NCI-H226 (cell line): ENCODE measurements at places on chromosomes 1 and 21.

- no peak for DNase-seq
Measured at GRCh38 chr1:117967477-117967876, 37.9 kb downstream of the WDR3 start.

- no peak for DNase-seq
Measured at GRCh38 chr1:183575606-183576005, 14.7 kb downstream of the NCF2 start.

GRCh38 chr21:41798326-41798725, 31.5 kb upstream of the RIPK4 start:
- DNase-seq: no peak

DNA sequence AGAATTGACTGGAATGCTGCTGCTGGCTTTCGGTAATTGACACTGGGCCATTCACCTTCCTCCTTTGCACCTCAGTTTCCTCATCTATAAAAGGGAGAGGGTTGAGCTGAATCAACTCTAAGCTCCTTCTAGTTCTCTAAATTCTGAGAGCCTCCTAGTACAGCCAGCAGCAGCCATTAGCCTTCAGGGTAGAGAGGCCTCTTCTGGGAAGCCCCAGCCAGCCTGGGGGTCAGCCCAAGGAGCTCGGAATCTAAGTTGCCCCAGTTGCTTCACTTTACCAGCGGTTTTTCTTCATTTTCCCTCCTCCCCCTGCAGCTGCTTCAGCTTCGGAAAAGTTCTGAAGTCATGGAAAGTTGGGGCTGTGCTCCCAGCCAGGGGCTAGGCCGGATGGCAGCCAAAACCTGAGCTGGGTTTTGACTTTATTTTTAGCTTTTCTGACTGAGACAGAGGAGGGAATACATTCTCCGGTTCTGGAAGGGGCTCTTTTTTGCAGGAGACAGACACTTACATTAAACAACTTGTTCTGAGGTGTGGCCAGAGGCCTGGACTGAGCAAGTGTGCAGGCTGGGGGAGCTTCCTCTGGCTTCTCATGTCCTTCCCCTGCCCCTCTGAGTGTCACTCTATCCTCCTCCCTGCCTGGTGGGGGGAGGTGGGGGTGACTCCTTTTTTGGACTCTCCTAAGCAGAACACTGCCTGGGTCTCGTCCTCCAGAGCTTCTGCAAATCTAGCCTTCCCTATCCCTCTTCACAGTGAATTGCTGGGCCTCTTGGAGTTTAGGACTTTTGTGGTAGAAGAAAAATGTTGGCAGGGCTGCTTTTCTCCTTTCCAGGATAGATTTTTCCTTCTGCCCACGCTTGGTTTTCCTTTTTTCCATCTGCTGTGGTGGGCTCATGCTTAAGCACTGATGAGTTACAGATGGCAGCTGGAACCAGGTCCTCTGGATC, 14.4 kb downstream of the LMNA start:
- DNase-seq: peak; percentile 1

DNA sequence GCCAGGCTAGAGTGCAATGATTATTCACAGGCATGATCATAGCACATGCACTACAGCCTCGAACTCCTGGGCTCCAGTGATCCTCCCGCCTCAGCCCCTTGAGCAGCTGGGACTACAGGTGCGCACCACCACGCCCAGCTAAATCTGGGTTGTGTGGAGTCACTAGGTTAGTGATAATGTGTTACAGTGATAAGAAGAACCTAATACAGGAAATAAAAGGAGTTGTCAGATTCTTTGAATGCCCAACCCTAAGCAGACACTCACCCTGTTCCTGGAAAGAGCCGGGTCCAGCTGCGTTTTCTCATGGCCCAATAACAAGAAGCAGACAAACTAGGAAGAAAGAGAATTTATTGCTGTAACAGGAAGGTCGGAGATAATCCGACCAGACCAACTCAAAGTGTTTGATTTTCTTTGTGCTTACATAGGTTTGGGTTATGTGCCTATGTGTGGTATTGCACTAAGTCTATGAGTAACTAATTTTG, 8.8 kb downstream of the IFNGR2 start:
- no peak for DNase-seq

DNA sequence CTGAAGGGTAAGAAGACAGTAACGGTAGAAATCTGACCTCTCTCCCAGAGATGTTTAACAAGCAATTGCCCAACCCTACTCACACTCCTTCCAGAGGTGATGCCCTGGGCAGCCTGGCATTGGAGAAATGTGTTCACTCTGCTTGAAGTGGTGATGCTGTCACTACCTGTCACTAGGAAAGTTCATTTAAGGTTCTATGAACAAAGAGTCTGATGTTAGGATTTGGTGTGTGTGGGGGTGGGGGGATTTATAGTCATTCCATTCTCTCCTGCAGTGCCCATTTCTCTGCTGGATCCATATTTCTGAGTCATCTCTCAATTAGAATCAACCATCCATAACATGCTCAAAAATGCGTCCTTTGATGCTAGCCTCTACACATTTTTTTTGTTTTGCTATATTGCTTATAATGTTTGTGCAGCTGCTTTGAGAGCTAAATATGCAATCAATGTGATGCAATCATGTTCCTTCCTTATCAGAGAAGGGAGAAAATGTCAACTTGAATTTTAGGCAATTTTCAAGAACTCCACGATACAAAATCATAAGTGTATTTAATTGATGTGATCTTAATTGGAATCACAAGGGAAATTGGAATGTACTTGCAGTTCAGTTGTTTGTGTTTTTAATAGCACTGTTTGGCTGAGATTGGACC, 173.9 kb downstream of the DUSP10 start:
- no peak for DNase-seq

DNA sequence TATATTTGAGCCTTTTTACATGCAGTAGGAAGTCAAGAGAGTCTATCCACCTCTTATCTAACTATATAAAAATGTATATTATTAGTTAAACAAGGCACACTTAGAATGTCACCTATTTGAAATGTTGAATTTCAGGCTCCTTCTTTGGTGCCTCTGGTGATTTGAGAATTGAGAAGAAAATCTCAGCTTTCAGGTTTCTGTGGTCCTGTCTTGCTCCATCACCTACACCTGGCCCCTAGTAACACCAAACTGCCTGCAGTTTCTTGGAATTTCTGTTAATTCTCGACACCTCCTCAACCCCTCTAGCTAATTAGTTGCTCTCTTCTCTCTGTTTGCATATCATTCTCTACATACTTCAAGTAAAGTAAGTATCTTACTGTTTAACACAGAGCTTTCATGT, 54.9 kb upstream of the WNT2B start:
- DNase-seq: no peak

DNA sequence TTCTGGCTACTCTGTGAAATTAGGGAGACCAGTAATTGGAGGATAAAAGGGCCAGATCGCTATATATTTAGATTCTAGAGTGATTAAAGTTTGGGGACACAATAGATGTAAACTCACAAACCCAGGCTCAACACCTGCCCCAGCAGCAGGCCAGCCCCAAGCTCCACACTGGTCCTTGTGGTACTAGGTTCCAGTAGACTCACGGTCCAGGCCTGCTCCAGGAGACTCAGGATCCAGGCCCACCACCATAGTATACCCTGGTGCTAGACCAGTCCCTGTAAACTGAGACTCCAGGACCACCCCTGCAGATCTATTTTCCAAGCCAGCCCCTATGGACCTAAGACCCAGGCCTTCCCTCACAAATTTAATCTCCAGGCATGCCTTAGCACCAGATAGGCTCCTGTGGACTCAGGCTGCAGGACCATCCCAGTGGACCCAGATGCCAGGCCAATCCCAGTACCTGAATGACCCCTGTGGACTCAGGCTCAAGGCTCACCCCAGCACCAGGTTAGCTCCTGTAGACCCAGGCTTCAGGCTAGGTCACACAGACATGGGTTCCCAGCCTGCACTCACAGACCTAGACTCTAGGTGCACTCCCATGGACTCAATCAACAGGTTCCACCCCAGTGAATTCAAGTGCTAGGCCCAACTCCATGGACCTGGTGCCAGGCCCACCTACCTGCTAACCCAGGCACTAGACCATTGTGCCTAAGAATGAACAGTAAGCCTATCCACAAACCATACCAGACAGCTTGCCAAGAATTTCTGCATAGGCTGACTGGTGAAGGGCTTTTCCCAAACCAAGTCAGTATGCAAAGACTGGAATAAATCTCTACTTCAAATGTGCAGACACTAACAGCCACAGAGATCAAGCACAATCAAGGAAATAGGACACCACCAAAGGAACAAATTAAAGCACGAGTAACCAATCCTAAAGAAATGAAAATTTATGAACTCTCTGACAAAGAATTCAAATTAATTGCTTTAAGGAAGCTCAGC, 13.8 kb upstream of the DENND1B start:
- DNase-seq: no peak

DNA sequence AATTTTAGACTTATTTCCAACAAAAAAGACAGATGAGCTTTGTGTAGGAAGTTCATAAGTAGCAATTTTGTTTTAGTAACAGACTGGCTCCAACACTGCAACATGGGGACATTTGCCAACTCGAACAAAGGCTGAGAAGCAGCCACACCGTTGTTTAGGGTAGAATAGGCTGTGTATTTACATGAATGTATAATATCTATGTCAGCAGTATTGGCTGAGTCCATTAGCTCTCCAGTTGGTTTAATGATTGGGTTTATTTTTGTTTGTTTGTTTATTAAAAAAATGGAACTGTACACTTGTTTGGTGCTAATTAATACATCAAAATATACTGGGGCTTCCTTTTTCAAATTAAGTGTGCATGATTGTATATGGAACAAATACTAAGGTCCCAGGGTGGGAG, 7.3 kb upstream of the TMCO2 start:
- no peak for DNase-seq

GRCh38 chr1:114043548-114043947, 64.3 kb downstream of the OLFML3 start:
- no peak for DNase-seq

DNA sequence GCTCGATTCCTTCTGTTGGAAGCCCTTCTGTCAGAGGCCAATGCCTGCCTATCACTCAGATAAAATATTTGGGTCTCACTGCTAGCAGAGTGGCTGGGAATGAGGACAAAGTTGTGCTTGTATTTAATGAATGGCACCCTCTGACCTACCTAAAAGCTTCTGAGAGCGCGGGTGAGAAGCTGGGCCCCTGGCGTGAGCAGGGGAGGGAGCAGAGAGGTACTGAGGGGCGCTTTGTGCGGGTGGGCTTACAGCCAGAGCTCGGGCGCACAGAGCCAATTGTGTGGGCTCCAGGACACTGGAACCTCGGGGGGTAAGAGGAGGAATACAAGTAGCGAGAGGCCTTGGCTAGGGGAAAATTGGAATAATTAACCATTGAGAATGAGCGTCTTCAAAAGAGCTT, 32.3 kb downstream of the PCAT6 start:
- DNase-seq: no peak

DNA sequence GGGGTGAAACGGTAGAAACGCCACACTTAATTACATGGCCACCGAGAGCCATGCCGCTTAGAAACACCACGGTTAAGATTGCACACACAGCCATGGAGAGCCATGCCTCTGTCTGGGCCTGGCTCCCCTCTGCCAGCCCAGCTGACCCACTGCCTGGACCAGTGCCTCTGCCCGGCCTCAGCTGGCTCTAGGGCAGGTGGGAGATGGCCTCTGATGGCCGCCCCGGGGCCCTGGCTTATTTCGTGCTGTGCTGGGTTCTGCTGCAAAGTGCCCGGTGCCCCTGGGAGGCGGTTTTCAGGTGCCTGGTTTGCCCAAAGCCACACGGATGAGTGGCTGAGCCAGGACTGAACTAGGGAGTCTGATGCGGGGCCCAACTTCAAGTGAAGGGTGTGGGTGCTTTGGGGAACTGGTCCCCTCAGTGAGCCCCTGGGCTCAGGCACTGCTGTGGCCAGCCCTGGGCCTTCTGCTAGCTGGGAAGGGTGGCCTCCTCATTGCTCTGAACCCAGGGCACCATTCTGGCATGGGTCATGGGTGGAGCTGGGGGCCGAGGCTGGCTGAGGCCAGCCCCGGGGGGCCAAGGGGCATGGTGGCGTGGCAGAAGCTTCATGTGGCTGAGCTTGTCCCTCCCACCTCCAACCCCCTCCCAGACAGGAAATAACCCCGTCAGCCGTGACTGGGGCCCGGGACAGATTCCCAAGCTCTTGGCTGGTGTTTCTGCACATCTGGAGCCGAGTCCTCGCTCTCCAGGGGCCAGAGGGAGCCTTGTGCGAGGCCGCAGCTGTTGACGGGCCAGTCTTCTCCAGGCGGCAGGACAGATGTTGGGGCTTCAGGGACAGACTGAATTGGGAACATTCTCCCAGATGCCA, 1.9 kb upstream of the GPR153 start:
- no peak for DNase-seq

GRCh38 chr21:43976661-43977060, 35.4 kb upstream of the TRAPPC10 start:
- no peak for DNase-seq

DNA sequence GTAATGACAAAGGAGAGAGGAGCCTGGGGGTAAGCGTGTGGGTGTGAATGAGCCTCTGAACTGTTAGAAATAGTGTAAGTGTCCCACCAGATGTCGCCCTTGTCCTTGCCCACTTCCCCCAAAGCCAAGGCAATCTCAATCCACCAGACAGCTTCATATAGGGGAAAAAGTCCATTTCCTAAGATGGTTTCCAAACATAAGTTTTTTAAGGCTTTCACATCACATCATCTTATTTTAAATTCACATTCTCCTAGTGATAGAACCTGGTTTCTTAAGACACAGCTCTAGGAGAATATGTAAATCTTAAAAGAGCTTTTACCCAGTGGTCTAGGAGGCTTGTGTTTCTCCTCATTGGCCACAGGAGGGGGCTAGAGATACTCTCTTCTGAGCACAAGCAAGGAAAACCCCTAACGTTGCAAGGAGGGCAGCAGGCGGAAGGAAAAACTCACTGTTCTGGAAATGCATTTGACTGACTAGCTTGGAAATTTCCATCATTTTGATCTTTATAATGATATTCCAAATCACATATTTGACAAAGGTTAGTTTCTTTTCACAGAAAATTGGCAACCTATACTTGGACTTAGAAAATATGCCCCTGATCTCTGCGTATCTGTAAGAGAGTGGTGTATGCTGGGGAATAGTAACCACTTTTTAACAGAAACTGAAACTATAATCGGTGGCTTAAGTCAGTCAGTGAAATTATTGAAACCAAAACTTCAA, 51.9 kb upstream of the LPAR3 start:
- peak; percentile 69 for DNase-seq

DNA sequence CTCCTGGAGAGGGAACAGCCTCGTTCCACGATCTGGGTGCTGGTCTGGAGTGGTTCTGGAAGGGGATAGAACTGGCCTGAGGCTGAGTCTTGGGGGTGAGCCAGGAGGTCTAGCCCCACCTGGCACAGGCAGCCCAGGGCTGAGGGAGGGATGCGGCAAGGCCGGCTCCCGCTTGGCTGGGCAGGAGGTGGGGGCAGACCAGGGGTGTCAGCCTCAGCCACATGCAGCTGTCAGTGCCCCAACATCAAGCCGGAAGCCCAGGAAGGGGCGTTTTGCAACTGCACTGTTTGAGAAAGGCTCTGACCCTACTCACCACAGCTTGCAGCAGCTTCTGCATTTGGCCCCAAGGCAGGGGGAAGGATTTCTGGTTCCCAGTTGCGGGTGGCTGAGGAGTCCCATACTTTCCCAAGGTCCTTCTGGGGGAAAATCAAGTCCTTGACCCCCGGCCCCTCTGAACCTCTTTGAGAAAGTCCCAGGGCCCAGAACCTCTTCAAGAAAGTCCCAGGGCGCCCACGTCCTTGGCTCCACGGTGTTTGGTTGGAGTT, 2.0 kb downstream of the EFHD2 start:
- peak; percentile 45 for DNase-seq
